ENCODE measurements at places on chromosomes 12 and 14.

- DNase-seq: no peak
- H3K4me3 ChIP-seq: no peak overlapping the region
- H3K27ac ChIP-seq: no peak overlapping the region
- no peaks in the 10 kb centered on the region for H3K36me3 ChIP-seq
- no peaks in the 10 kb centered on the region for H3K27me3 ChIP-seq
These were observed 173.7 kb downstream of the CAND1 start for GRCh38 chr12:67442896-67443295.

- H3K36me3 ChIP-seq: no peaks in the 10 kb centered on the region
- H3K4me3 ChIP-seq: no peak overlapping the region
- H3K4me1 ChIP-seq: peaks cover 6% of the 10 kb centered on the region
- H3K27ac ChIP-seq: no peak overlapping the region
- no peak for DNase-seq
These were observed 2.0 kb upstream of the PCED1B start for GRCh38 chr12:47077206-47078085.

DNA sequence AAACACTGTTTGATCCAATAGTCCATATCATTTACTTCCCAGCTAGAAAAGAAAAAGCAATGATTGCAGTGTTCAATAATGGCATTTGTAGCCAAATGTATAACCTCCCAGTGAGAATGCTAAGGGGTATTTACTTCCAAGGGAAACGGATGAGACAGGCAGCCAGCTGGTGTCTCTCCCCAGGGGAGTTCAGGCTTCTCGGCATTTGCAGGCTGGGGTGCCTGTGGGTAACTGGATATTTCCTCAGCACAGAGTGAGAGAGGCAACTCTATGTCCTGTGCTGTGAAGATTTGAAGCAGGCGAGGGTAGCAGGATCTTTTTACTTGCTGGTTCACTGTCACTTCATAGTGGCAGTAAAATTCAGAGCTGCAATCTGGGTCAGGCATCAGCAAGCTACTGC, 1455.6 kb upstream of the TMEM132C start:
- H3K4me1 ChIP-seq: no peaks in the 10 kb centered on the region
- no peaks in the 10 kb centered on the region for H3K36me3 ChIP-seq
- no peaks in the 10 kb centered on the region for H3K27me3 ChIP-seq
- no peak for DNase-seq
- no peak overlapping the region for H3K27ac ChIP-seq
- no peak overlapping the region for H3K4me3 ChIP-seq

- H3K27ac ChIP-seq: peak overlapping the region; percentile 94
- peak overlapping the region; percentile 81 for H3K4me3 ChIP-seq
- H3K27me3 ChIP-seq: no peaks in the 10 kb centered on the region
These were observed 2.9 kb downstream of the NUDT4 start for GRCh38 chr12:93380480-93381121.
